ENCODE measurements at places on chromosomes 2 and 18.

GRCh38 chr2:229635371-229635680 is 79.0 kb downstream of the DNER start:
- no peak for DNase-seq

GRCh38 chr2:20650393-20650876 is 463 bp downstream of the HS1BP3 start:
- no peak for DNase-seq

GRCh38 chr18:66440433-66440832 is 163.5 kb downstream of the CDH19 start:
- no peak for DNase-seq

- DNase-seq = no peak
Measured at GRCh38 chr2:235669983-235670962, 176.4 kb downstream of the AGAP1 start.

DNA sequence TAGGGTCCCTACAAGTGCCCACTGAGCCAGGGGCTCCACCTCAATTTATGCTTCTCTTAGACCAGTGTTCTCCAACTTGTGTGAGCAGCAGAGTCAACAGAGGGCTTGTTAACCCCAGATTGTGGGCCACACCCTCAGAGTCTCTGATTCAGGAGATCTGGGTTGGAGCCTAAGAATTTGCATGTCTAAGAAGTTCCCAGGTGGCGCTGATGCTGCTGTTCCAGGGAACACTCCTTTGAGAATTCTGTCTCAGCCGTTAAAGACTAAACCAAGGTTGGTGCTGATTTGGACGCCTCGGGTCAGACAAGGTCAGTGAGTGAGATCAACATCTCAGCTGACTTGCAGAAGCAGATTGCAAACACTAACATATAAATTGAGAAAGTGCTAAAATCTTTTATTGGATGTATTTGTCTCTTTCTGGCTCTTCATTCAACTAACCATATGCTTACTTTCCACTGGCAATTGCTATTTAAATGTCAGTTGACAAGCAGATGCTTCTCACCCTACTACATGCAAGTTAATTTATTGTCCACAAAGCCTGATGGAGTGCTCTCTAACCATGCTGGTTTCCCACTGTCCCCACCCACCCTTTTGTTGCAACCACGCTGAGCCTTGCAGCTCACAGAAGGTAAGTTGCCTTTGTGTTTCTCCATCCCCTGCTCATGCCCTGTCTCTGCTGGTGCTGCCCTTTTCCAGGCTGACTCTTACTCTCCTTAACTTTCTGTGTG is 31.5 kb downstream of the LYPD1 start:
- DNase-seq = no peak

DNA sequence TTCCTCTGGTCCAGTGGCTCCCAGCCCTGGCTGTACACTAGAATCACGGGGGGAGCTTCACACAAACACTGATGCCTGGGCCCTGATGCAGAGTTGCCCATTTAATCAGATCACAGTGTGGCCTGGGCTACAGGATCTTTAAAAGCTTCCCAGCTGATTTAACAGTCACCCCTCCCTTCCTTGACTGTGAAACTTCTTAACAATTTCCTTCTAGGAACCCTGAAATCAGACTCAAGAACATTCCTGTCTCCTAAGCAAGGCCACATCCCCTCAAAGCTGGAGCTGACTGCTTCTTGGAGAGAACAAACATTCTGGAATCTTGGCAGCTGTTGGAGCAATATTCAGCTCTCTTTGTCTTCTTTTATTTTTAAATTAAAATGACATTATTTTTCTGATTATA is 88.7 kb downstream of the ADD2 start:
- DNase-seq = no peak

DNA sequence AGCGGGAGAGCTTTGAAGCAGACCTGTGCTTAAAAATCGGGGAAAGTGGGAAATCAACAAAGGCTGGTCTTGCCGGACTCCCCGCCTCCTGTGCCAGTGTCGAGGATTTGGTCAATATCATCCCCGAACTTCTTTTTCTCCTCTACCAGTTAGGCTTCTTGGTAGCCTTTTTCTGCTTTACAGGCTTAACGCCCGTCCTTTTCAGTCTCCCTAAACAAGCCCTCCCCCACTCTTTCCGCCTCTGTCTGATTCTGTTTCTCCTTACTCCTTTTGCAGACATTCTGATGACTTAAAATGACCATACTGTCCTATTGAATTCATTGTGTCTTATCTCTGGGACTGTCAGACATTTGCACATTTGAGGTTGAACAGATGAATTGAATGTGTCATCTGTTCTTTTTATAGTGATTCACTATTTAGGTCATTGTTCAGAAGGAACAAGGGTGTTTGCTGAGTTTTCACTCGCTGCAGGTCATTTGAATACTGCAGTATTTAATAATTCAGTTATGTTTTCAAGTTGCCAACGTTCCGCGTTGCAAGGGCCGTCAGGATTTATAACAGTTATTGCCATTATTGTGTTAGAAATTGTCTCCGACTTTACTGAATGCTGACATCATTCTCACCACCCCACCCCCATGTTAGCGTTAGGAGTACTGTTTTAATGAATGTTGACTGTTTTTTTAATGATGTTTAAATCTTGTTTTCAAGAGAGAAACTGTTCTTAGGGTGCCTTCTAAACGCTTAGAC is 1.1 kb downstream of the ITGAV start:
- no peak for DNase-seq

- no peak for DNase-seq
Measured at GRCh38 chr2:69400121-69400520, 13.1 kb upstream of the GFPT1 start.

GRCh38 chr18:27825689-27826088 is 351.2 kb downstream of the CDH2 start:
- no peak for DNase-seq

DNA sequence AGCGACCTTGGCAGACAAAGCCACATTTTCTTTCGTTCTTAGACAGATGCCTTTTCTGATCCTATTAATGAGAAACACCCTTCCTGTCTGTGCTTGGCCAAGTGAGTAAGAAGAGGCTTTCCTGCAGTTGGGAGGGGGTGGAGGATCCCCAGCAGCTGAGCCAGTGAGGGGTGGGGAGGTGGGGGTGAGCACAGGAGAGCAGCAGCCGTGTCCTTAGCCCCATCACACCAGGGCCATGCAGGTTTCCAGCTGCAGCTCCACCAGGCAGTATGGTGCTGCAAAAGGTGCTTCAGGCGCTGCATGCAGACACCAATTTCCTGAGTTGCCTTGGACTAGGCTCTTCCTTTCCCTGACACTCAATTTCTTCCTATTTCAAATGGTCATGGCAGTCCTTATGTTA is 123.3 kb upstream of the SIX2 start:
- DNase-seq = no peak

DNA sequence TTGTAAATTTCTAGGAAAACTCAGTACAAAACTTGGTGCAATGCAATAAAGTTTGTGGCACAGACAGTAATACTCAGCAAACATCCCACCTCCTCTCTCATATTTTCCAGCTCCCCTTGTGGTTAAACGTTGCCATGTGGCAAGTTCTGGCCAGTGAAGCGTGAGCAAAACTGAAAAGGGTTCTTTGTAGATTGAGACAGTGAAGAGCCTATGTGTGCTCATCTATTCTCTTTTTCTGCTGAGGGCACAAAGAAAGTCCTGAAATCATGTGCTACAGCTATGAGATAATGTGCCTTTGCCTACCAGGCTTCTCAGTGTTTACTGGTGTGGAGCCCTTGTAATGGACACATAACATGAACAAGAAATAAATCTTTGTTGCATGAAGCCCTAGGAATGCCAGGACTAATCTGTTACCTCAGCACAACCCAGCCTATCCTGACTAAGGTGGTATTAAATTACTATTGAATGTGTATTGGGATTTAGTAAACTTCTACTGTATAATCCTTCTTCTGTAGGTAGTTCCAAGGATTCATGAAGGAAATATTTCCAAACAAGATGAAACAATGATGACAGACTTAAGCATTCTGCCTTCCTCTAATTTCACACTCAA is 13.0 kb upstream of the TYMS start:
- no peak for DNase-seq

- DNase-seq = no peak
Measured at GRCh38 chr18:45793264-45793965, 32.1 kb upstream of the SIGLEC15 start.

- DNase-seq = no peak
Measured at GRCh38 chr2:66761826-66762225, 326.9 kb downstream of the MEIS1 start.

GRCh38 chr18:25005541-25006403 is 346.2 kb downstream of the ZNF521 start:
- DNase-seq = no peak

- DNase-seq = no peak
Measured at GRCh38 chr2:204604061-204604460, 58.8 kb downstream of the PARD3B start.

- no peak for DNase-seq
Measured at GRCh38 chr2:69701100-69701945, 40.6 kb upstream of the ANXA4 start.

DNA sequence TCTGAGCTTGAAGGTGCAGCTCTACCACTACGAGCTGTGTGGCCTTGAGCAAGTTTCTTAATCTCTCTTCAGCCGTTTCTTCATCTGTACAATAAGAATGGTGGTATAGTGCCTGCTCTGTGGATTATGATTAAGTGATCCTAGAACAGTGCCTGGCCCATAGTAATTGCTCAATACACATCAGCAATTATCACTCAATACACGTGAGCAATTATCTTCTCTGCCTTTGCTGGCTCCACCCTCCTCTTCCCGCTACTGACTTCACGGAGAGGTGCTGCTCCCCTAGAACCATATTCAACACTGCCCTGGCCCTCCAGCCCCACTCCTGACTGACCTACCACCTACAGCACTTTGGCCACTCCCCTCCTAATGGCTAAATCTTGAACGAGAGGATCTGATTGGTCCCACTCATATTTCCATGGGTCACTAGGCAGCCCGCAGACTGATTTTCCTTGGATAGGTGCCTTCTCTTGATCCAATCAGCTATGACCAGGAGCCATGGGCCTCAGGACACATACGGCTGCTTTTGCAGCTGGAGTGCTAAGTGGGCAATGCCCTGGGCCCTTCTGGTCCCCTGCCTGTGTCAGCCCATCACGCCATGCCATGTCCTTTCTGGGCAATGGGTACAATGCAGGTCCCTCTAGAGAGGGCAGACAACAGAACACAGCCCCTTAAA is 77.5 kb downstream of the STPG4 start:
- no peak for DNase-seq

GRCh38 chr2:191037351-191037750 is 23.4 kb upstream of the STAT1 start:
- no peak for DNase-seq

DNA sequence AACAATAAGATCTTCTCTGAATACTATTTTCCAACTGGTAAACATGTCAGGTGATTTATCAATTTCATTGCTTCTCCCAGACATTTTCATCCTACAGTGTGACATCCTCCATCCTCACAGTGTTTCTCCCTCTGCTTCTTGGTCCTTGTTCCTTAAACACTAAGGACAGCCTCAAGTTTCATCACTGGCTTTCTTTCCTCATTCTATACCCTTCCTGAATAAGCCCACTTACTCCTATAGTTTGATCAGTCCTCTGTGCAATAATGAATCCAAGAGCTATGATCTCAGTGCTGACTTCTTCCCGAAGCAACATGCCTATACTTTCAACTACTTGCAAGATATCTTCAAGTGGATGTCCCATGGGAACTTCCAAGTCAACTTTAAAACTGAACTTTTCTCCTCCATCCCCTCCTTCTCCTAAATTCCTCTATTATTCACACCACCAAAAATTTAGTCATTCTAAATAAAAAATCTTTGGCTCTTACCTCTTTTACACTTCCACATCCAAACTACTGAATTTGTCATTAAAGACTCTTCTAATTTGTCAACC is 87.6 kb downstream of the FAM228A start:
- DNase-seq = no peak

- no peak for DNase-seq
Measured at GRCh38 chr2:52886556-52886955, 881.0 kb upstream of the CHAC2 start.

- DNase-seq = no peak
Measured at GRCh38 chr18:12943215-12943614, 4.6 kb upstream of the SEH1L start.

GRCh38 chr2:145674705-145675104 is 1154.8 kb upstream of the ZEB2 start:
- no peak for DNase-seq

- no peak for DNase-seq
Measured at GRCh38 chr2:6183226-6183625, 491.0 kb downstream of the SOX11 start.

- DNase-seq = no peak
Measured at GRCh38 chr2:95380280-95380679, 22.2 kb upstream of the FAHD2A start.

- DNase-seq = no peak
Measured at GRCh38 chr2:147989809-147990403, 30.6 kb downstream of the ORC4 start.

DNA sequence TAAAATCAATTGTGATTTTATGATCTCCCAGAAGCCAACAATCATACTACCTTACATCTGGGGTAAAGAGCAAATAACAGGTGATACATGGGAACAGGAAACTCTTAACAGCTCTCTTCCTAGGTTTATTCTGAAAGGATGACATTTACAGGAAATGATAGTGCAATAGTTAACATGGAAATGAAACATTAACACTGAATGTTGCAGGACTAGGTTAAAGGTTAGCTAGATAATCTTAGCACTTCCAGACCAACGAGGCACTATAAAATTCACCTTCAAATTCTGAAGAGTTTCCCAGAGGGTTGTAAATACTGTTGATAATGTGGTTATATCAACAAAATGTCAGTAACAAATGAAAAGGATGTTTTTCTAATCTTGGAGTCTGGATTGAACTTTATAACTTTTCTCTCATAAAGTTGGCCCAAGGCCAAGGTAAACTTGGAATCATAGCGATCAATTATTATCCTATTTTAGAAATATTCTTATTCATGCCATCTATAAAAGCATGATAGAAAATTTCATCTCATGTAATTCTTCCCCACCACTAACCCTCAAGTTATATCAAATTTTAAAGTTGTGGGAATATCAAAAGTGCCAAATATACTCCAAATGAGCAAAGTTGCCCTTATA is 32.9 kb upstream of the GCG start:
- DNase-seq = no peak

DNA sequence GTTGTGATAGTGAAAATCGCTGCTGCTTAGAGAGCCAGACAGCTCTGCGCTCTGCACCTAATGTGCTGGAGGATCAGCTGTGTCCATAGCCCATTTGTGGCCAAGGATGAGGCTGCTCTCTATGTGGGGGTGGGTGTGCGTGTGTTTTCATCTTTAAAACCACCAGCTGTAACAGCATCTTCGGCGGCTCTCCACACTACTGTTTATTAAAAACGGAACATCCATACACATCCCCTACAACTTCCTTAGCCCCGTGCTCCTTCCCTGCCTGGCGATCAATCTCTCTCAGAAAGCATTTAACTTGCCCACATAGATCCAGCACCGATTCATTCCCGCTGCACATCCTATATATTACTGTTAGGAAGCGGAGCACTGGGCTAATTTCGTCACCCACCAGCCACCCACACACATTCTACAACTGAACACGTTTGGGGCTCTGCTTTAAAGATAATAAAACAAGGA is 1.6 kb downstream of the CELF4 start:
- no peak for DNase-seq

GRCh38 chr18:9884532-9885140 is 1.1 kb upstream of the TXNDC2 start:
- no peak for DNase-seq

Measured in omental fat pad (tissue), 4 donors.